ENCODE measurements at places on chromosomes 11 and 22. TPM values are rescaled to one million over a fixed set of nuclear protein-coding genes. Genes with fewer than 3 reads are reported as not detected.

DNA sequence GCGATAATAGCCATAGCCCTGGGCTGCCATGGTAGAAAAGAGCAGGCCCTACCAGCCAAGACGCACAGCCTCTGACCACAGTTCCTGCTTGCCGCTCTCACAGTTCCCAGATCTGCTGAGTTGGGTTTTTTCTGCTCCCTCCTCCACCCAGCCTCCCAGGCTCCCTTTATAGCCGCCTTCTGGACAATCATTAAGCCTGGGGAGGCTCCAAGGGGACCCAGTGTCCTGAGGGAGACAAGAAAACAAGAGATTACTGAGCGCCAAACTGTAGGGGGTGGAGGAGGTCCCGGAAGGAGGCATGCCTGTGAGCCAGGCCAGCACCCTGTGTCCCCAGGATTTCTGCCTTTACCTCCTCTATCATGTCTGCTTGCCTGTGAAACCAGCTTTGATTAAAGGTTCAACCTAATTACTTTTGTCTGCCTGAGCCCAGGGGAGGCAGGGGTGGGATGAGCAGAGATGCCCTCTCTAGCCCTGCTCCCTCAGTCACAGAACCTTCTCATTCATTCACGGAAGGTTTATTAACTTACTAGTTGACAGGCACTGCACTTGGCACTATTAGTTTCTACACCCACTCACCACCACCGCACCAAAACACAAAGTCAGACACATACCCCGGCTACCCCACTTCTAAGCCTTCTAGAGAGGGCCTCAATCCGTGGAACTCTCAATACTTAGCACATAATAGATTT is 1.2 kb downstream of the SLC37A4 start:
- DNase-seq: no peak

DNA sequence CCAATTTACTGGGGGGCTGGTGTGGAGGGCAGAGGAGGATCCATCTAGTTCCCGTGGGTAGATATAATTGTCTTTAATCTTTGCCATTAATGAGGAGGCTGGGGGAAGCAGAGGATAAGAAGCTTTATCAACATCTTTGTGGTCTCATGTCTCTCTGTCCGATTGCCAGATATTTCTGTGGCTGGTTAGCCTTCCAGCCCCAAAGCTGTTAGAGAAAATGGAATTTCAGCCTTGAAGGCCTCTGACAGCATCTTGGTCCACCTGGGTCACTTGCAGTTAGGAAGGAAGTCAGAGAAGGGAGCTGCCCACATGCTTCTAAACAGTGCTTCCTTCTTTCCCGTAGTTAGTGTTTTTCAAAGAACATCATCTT is 56.9 kb downstream of the ABTB2 start:
- DNase-seq: no peak

GRCh38 chr11:10418950-10419310 is 36.1 kb upstream of the AMPD3 start:
- no peak for DNase-seq

The OR8H1 gene
- total RNA-seq: not detected

- no peak for DNase-seq
Measured at GRCh38 chr22:47001288-47001687, 238.8 kb downstream of the TBC1D22A start.
